Heart right ventricle (tissue), 16 donors: ENCODE measurements at places on chromosomes 6 and 20. TPM values are rescaled to one million over a fixed set of nuclear protein-coding genes. Genes with fewer than 3 reads are reported as not detected.

Gene STMN3
- 9.9 TPM for total RNA-seq

Gene GRIK2
- 1.9 TPM for total RNA-seq

GRCh38 chr6:16274885-16275589 is 36.6 kb downstream of the GMPR start:
- peaks cover 36% of the 10 kb centered on the region for H3K4me1 ChIP-seq
- no peak overlapping the region for H3K4me3 ChIP-seq
- H3K36me3 ChIP-seq, result peaks cover 12% of the 10 kb centered on the region
- DNase-seq, result no peak
- no peaks in the 10 kb centered on the region for H3K27me3 ChIP-seq
- H3K27ac ChIP-seq, result no peak overlapping the region

- H3K27me3 ChIP-seq, result no peaks in the 10 kb centered on the region
- H3K4me1 ChIP-seq, result peaks cover 3% of the 10 kb centered on the region
- no peaks in the 10 kb centered on the region for H3K36me3 ChIP-seq
- DNase-seq, result peak; percentile 38
- no peak overlapping the region for H3K27ac ChIP-seq
- H3K4me3 ChIP-seq, result no peak overlapping the region
Measured at GRCh38 chr20:47205577-47206123, 150.8 kb downstream of the ZMYND8 start.

Gene GRM4
- not detected for total RNA-seq

- H3K27ac ChIP-seq, result no peak overlapping the region
- H3K4me3 ChIP-seq, result no peak overlapping the region
- H3K4me1 ChIP-seq, result no peaks in the 10 kb centered on the region
- DNase-seq, result no peak
- no peaks in the 10 kb centered on the region for H3K36me3 ChIP-seq
Measured at GRCh38 chr20:54023406-54023805, 47.0 kb downstream of the BCAS1 start.

Gene CGA
- total RNA-seq, result not detected

DNA sequence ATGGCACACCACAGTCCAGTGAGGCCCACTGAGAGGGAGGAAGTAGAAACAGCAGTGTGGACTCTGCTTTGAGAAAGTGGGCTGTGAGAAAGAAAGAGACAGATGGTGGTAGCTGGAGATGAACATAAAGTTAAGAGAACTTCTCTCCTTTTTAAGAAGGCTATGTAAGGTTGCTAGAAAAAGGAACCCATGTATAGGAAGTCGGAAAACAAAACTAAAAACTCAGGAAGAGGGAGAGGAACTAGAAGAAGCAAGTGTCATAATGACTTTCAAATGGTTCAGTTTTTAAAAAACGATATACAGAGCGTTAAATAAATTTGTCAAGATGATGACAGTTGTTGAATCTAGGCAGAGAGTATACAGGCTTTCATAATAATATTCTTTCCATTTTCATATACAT is 25.4 kb upstream of the GMNN start:
- H3K4me3 ChIP-seq, result no peak overlapping the region
- DNase-seq, result no peak
- H3K27me3 ChIP-seq, result no peaks in the 10 kb centered on the region
- no peaks in the 10 kb centered on the region for H3K36me3 ChIP-seq
- no peak overlapping the region for H3K27ac ChIP-seq

GRCh38 chr6:117546674-117547073 is 55.6 kb downstream of the GOPC start:
- H3K27me3 ChIP-seq, result no peaks in the 10 kb centered on the region
- DNase-seq, result no peak
- H3K4me1 ChIP-seq, result peaks cover 8% of the 10 kb centered on the region
- H3K4me3 ChIP-seq, result no peak overlapping the region

DNA sequence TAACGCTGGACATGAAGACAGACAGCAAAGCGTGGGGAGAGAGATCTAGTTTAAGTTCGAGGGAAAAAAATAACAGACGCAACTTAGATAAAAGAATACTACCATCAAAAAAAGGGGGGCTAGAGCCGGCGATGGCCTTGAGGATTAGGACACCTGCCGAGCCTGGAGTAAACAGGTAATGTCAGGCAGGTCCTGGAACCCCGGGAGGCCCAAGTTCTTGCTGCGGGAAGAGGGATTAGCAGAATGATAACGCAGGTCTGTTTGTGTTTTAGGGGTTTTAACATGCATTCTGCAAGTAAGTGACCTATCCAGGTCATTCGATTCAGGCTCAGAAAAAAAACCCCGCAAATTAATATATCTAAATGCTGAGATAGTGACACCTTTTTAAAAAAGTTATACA is 754 bp upstream of the TMEM170B start:
- H3K27ac ChIP-seq, result peak overlapping the region; percentile 84
- peaks cover 7% of the 10 kb centered on the region for H3K4me1 ChIP-seq
- no peak for DNase-seq
- peak overlapping the region; percentile 83 for H3K4me3 ChIP-seq
- no peaks in the 10 kb centered on the region for H3K27me3 ChIP-seq
- H3K36me3 ChIP-seq, result no peaks in the 10 kb centered on the region

Gene C2
- 2.4 TPM for total RNA-seq

Gene RAB23
- 11.6 TPM for total RNA-seq

DNA sequence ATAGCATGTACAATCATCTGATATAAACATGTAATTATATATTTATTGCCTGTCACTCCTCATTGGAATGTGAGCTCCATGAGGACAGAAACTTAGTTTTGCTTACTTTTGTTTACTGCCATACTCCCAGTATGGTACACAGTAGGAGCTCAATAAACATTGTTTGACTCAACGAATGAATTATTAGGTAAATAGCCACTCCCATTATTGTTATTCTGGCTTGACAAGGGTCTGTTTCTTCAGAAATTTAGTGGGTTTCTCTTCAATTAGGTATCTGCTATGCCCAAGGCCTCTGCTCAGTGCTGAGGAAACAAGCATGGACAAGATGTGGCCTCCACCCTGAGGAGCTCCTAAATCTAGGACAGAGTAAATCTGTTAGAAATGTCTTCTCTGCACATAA is 6.3 kb downstream of the BCL2L1 start:
- no peaks in the 10 kb centered on the region for H3K27me3 ChIP-seq
- H3K36me3 ChIP-seq, result no peaks in the 10 kb centered on the region
- H3K4me3 ChIP-seq, result no peak overlapping the region
- H3K4me1 ChIP-seq, result peaks cover 27% of the 10 kb centered on the region
